ENCODE measurements at places on chromosomes 6 and 20.

DNA sequence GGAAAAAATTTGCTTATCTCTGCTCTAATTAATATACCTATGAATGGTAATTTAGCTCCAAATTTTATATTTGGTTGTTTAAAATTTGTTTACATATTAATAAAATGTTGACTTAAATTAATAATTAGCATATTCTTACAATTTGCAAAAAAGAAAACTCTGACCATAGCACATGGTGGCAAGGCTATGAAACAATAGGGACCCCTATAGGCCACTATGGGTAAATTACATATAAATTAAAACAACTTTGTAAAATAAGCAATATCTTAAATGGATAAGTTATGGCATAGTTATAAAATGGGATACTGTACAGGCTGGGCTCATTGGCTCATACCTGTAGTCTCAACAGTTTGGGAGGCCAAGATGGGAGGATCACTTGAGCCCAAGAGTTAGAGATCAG lies 76.0 kb downstream of the MKKS start:
- DNase-seq, result no peak

- no peak for DNase-seq
Measured at GRCh38 chr6:105014954-105015353, 58.0 kb downstream of the LIN28B start.

DNA sequence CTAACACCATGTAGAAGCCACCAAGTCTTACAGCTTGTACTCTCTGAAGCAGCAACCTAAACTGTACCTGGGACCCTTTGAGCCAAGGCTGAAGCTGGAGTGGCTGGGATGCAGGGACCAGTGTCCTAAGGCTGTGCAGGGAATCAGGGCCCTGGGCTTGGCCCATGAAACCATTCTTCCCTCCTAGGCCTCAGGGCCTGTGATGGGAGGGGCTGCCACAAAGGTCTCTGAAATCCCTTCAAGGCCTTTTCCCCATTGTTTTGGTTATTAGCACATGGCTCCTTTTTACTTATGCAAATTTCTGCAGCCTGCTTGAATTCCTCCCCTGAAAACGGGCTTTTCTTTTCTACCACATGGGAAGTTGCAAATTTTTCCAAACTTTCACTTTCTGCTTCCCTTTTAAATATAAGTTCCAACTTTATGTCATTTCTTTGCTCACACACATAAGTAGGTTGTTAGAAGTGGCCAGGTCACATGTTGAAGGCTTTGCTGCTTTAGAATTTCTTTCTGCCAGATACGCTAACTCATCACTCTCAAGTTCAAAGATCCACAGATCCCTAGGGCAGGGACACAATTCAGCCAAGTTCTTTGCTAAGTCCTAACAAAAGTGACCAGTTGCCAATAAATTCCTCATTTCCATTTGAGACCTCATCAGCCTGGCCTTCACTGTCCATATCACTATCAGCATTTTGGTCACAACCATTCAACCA lies 28.2 kb upstream of the ATXN1 start:
- DNase-seq, result no peak

DNA sequence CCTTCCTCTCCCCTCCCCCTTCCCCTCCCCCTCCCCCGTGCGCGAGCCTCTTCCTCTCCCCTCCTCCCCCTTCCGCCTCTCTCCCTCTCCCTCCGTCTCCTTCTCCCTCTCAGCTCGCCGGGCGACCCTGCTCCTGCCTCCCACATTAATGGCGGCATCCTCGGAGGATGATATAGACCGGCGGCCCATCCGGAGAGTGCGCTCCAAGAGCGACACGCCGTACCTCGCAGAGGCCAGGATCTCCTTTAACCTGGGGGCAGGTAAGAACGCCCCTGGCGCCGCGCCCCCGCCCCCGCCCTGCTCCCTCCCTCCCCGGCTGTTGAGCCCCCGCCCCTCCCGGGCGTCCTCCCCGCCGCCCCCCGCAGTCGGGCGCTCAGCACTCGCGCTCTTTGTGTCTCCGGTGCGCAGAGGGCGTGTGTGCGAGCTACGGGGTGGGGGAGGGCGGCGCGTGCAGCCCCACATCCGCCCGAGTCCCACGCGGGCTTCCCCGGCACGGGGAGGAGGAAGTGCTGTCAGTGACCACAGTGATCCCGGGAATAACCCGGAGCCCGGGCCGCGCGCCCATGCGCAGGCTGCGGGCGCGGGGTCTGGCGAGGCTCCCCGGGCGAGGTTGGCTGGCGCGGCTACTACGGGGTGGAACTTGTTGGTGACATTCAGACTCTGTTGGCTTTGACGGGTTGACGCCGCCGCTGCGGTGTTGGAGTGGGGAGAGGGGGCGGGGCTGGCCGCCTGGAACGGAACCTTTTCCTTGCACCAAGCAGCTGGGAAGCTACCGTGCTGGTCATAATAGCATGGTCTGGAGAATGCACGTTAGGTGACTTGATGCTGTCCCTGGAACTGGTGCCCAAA lies 33.2 kb downstream of the PHACTR1 start:
- no peak for DNase-seq

DNA sequence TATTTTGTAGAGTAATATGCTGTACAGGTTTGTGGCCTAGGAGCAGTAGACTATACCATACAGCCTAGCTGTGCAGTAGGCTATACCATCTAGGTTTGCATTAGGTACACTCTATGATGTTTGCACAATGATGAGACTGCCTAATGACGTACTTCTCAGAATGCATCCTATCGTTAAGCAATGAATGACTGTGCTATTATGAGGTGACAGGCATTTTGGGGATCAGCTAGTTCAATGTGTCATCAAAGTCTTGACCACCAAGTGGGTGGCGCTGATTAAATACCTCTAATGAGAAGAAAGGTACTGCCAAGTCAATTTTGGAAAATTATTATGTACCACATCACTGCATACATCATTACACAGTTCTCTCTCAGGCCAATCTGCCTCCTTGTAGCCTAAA lies 190.2 kb downstream of the BACH2 start:
- no peak for DNase-seq

GRCh38 chr20:57868310-57868709 lies 158.5 kb upstream of the PMEPA1 start:
- peak; percentile 72 for DNase-seq

GRCh38 chr6:166987930-166988329 lies 11.3 kb upstream of the CEP43 start:
- no peak for DNase-seq

DNA sequence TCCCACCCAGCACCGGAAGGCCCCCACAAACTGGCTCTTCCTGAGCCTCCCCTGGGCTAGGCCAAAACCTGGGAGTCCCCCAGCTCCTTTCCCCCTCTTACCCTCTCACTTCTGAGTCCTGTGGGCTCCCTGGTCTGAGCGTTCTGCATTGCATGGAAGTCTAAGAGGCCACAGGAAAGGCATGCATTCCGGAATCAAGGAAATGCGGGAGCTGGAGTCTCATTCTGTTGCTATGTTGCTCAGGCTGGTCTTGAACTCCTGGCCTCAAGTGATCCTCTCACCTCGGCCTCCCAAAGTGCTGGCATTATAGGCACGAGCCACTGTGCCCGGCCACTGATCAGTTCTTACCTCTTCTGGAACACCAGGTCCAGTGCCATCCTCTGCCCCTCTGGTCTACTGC lies 45.9 kb downstream of the UBE2V1 start:
- no peak for DNase-seq

DNA sequence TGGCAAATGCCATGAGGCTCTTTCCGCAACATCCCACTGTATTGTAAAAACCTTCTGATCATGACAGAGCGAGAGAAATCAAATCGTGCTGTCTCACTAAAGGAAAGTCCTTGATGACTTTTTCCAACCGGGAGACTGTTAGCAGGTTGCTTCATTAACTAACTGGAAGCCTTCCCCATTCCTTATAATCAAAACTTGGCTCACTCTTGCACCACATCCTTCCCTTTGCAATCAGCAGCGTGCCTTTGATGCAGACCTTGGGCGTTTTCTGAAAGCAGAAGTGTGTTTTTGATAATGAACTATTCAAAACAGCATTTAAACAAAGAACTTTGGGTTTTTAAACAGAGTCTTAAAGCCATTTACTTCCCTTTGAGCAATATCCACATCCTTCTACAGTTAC lies 96.2 kb upstream of the CNR1 start:
- no peak for DNase-seq

GRCh38 chr20:62507323-62507722 lies 31.5 kb upstream of the GATA5 start:
- DNase-seq, result no peak

GRCh38 chr6:98358173-98358572 lies 476.2 kb upstream of the POU3F2 start:
- DNase-seq, result no peak
